Left ventricle myocardium superior (tissue), 1 donor: ENCODE measurements at places on chromosomes 12 and 14.
A peak's percentile ranks its signal among the peaks of the same experiment; 100 is the strongest.

DNA sequence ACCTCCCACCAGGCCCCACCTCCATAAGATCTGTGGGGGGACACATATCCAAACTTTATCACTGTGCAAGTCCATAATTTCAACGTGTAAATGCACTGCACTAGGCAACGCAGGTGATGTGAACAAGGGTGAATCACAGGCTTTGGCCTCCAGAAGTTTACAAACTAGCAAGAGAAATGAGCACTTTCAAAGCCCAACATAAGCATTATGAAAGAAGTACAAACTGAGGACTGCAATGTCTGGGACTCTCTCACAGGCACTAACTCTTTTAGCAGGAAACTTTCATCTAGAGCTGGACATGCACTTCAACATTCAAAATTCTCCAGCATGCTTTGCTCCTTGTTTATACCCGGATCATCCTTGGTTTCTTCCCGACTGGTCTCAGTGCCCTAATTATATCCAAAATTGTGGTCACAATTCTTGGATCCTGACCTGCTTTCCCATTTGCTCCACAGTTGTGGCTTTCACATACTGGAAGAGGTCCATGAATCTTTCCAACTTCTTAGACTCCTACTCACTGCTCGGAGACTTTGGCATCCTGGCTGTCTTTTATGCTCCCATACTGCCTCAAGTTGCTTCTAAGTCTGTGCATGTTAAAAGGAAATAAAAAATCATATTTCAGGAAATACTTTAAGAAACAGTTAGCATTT lies 44.9 kb upstream of the STRAP start:
- DNase-seq: no peak

- DNase-seq: no peak
These were observed 1.8 kb downstream of the CCDC85C start for GRCh38 chr14:99602054-99602787.

GRCh38 chr14:72284176-72284575 lies 351.9 kb downstream of the RGS6 start:
- DNase-seq: no peak

GRCh38 chr14:89466484-89466883 lies 49.5 kb upstream of the FOXN3 start:
- no peak for DNase-seq

GRCh38 chr12:116400636-116401372 lies 123.3 kb upstream of the MED13L start:
- no peak for DNase-seq

- DNase-seq: no peak
These were observed 19.2 kb downstream of the CEP290 start for GRCh38 chr12:88122666-88123065.

- DNase-seq: no peak
These were observed 1338.6 kb downstream of the FSCB start for GRCh38 chr14:43168371-43168925.

DNA sequence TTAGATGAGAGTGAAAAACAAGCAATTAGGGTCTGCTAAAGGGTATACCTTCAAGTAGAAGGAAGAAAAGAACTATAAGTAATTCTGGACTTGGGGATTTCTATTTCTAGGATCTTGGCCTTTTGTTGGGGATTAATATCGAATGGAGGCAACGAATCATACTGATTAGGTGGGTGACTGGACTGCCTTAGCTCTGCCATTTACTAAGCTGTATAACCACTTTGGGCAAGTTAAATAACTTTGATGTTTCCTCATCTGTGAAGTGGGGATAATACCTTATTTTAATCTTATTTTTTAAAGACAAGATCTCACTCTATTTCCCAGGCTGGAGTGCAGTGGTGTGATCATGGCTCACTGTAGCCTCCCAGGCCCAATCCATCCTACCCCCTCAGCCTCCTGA lies 6.6 kb downstream of the IKBIP start:
- DNase-seq: no peak

GRCh38 chr14:49559979-49560768 lies 26.0 kb downstream of the RPS29 start:
- no peak for DNase-seq

GRCh38 chr12:50530532-50530931 lies 25.7 kb downstream of the DIP2B start:
- no peak for DNase-seq

GRCh38 chr12:77019920-77020319 lies 45.4 kb downstream of the E2F7 start:
- DNase-seq: no peak

GRCh38 chr12:92290886-92291285 lies 145.2 kb upstream of the BTG1 start:
- DNase-seq: no peak

DNA sequence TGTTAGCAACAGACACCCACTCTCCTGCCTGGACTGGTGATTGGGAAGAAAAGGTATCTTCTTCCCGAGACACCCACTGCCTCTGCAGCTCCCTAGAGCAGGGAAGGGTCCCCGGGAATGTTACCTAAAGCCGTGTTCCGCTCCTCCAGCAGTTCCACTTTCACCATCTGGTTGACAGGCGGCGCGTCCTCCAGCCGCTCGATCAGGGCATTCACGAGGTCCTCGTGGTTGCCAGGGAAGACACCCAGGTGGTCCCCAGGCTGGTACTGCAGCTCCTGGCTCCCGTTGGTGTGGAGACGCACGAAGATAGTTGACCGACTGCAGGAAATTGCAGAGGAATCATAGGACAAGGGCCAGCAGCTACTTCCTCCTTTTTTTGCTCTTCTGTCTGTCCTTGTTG lies 44.2 kb upstream of the FBXO21 start:
- no peak for DNase-seq

- peak; percentile 85 for DNase-seq
These were observed 479 bp downstream of the GPR135 start for GRCh38 chr14:59464486-59465315.

- no peak for DNase-seq
These were observed 3.7 kb upstream of the HOXC12 start for GRCh38 chr12:53950789-53951576.

GRCh38 chr12:119020406-119021360 lies 39.3 kb downstream of the SRRM4 start:
- peak; percentile 65 for DNase-seq

- no peak for DNase-seq
These were observed 24.6 kb downstream of the TMED10 start for GRCh38 chr14:75151851-75152250.

GRCh38 chr14:76698631-76699030 lies 62.6 kb upstream of the VASH1 start:
- DNase-seq: no peak

- no peak for DNase-seq
These were observed 32.7 kb upstream of the PELI2 start for GRCh38 chr14:56085471-56085870.

DNA sequence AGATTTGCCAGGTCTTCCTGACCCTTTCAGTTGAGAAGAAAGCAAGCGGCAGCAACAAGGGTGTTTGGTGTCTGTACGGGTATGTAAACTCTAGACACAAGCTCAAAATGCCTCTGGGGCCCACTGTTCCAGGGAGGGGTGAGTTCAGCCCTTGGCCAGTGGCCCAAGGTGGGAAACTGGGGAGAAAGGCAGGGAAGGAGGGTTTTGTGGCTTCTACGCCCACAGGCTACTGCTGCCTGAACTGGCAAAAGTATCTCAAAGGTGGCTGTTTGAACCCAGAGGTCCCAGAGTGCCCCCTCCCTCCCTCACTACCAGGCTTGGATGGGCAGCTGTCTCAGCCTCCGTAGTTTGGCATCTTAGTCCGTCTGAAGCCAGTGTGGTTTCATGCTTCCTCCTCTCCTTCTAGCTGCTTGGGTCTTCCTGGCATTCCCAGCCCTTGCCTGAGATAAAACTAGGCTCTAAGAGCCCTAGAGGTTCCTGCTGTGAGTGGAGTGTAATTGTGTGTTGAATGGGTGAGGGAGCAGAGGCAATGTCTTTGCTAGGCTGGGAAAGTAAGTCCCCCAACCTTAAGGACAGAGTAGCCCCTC lies 5.5 kb downstream of the HOXC5 start:
- DNase-seq: no peak

DNA sequence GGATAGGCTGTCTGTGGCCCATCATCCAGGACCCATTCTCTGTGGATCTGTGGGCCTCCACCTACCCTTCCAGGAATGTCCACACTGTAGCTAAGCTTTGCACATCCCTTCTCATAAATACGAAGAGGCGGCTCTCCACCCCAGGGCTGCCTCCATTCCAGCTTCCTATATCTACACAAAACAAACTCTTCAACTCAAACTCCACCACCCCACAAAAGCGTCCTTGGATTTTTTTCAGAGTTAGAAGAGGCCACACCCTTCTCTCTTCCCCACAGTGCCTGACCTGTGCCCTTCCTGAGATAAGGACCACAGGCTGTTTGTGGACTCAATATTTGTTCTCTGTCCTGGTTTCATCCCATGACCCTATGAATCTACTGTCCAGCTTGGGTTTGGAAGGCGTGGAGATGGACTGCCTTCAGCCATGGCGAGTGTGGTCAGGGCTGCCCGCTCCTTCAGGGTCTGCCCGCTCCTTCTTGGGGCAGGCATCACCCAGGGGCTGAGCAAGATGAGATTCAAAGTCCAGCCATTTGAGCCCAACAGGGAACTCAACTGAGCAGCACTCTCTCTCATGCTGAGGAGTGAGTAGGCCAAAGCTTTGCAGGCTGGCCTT lies 13.0 kb upstream of the SERPINA12 start:
- DNase-seq: no peak

- DNase-seq: peak; percentile 79
These were observed 7.9 kb upstream of the NAA25 start for GRCh38 chr12:112116232-112117060.

DNA sequence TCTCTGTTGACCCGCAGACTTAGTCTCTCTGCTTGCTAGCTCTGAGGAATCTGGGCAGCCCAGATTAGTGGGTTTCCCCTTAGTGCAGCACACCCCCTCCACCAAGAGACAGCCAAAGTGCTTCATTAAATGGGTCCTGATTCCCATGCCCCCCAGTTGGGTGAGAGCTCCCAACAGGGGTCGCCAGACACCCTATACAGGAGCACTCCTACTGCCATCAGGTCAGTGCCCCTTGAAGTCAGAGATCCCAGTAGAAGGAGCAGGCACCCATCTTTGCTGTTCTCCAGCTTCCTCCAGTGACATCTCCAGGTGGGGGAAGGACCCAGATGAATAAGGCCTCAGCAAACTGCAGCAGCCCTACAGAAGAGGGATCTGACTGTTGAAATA lies 36.7 kb upstream of the C14orf132 start:
- no peak for DNase-seq

DNA sequence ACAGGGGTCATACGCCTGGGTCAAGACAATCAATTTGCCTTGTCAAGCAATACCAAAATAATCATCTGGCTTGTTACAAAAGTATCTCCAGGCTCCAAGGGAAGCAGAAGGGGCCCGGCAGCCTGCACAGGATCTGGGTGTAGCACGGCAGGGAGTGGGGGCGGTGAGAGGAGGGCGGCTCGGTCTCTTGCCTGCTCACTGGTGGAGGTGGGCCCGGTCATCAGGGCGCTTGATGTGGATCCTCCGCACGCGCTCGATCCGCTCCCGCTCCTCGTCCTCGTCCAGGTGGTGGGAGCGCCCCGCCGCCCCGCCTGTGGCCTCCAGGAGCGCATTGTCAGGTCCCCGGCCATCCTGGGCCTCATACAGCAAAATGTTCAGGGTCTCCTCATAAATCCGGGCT lies 25.7 kb downstream of the KCTD10 start:
- DNase-seq: no peak

DNA sequence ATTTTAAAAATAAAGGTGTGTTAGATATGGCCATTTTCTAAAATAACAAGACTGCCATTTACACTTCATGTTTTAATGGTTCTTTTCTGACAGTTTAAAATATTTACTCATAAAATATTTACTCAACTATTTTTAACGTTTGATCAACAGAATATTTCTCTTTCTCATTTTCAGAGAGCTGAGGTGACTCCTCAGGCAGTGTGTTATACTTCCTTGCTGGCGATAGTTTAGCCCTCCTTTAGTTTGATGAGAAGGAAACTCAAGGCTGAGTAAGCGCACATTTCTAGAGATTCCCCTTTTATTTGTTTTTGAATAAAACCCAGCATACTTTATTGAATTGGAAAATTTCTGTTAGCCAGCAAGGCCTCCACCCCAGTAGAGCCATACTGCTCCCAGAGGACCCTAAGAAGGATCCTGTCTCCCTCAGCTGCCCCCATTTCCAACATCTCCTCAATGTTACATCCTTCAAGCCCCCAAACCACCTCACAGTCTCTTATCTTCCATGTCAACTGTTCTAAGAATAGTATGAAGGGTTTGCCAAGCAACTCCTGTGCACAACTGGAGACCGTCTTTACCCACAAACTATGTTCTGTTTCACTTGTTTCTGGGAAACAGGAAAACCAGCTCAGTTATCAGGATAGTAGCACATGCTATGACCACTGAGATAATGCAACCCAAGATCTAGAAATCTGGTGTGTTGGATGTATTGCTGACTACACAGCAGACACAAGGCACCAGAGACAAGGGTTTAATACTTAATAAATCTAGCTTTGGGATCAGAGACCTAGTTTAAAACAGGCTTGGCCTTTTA lies 129.5 kb downstream of the STXBP6 start:
- no peak for DNase-seq

- DNase-seq: peak; percentile 60
These were observed 43.4 kb downstream of the PSMA6 start for GRCh38 chr14:35335388-35336092.

GRCh38 chr14:77554816-77555599 lies 56.4 kb upstream of the ISM2 start:
- no peak for DNase-seq

- no peak for DNase-seq
These were observed 20.2 kb upstream of the CLEC4D start for GRCh38 chr12:8493084-8493483.

DNA sequence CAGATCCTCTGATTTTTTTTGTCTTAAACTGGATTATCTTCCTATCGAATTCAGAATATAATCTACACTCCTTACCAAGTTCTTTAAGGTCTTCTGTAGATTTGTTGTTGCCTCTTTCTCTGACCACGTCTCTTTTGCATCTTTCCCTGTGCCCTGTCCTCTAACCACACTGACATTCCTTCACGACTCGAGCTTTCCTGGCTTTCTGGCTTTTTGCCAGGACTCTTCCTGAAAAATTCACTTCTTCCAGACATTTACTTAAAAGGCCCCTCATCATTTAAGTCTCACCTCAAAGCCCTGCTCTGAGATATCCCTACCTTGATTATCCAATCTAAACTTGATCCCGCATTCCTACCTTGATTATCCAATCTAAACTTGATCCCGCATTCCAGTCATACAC lies 422.3 kb upstream of the DCN start:
- no peak for DNase-seq
